Caudate nucleus (tissue), 63 donors: ENCODE measurements at places on chromosomes 1 and 21.

DNA sequence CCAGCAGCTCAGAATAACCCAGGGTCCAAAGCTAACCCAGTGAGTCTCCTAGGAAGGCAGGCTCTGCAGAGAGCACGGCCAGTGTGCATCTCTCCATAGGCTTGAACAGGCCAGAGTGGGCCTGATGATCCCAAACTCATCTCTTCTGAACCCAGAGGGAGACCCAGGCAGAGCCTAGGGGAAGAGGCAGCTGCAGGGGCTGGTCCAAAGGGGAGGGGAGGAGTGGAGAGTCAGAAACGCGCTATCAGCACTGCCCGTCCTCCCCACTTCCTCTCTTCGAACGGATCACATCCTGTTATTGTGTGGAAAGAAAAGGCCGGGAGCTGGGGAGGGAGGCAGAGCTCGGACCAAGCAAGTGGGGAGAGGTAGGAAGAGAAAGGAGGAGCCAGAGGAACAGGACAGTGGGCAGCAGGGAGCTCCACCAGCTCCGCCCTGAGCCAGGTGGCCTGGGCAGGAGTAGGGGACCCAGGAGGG is 20.2 kb downstream of the TAL1 start:
- DNase-seq: no peak

DNA sequence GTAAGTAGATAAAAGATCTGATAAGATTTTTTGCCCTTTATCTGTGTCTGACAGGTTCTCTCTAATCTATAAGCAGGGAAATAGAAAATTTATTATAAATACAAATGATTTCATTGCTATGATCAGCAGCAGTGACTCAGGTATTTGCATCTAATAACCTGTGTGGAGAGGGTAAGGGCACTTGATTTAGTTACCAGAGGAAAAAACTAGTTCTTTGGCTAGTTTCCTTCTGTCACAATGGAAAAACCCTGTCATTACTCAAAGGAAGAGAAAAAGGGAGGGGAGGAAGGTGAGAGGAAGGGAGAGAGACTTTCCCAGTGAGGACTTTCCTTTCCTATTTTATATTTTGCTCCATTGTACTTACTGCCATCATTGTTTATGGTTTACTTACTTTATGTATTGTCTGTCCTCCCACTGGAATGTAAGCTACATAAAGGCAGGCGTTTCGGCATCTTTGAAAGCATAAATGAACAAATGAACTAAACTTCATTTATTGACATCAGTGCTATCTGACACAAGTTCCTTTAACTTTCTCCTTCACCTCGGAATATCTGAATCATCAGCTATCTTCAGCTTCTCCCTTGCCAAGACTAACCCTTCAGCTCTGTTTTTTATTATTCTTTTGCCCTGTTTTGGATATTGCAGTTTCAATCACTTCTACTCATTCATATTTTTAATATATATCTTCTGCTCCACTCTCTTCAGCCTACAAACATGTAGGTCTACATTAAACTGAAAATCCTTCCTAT is 34.9 kb downstream of the WDR3 start:
- no peak for DNase-seq

- no peak for DNase-seq
These were observed 87.9 kb upstream of the LYST start for GRCh38 chr1:235954306-235955283.

GRCh38 chr1:9909234-9910046 is 629 bp downstream of the CTNNBIP1 start:
- no peak for DNase-seq

DNA sequence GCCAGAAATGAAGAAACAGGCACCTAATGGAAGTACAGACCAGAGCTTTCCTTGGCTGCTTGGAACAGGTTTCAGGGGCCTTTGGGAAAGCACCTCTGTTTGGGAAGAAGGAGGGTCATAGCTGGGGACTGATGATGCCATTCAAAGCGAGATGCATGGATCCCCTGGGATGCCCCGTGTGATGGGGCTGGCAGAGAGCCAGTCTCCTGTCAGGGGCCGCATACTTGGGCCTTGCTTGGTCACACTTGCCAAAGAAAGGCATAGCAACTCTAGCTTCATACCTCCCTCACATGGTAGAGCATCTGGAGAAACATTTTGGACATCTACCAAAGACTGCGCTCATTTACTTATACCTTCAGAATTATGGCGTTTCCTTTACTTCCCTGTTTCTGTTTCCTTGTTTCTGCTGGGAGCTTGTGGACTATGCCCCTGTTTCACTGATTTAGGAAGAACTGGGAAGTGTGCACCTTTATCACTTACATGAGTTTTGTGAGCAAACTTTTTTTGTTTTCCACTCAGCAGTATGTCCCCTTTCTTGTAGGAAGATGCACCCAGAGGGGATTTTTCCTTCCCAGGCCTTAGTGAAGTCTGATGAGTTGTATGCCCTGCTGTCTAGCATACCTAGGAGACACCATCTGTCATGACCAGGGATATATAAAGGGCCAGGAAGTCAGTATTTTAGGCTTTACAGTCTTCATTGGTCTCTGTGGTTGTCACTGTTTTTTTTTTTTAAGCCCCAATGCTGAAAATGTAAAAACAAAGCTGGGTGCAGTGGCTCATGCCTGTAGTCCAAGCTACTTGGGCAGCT is 19.8 kb upstream of the ST3GAL3 start:
- DNase-seq: no peak

DNA sequence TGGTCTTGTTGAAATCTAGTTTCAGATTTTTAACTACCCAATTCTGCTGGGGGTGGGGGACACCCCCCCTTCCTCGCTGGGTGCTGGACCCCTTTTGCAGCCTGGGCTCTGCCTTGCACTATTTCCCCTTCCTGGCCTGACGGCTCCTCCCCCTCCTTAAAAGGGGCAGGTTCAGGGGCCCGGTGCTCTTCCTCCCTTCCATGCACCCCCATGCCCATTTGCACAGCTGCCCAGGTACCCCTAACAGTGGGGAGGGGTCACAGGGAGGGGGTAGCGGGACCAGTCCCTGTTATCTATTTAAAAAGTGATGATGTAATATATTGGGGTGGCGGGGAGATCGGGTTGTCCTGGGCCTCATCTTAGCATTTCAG is 15.3 kb downstream of the ZBTB7B start:
- no peak for DNase-seq

GRCh38 chr1:48665708-48666407 is 110.8 kb downstream of the BEND5 start:
- no peak for DNase-seq

- DNase-seq: no peak
These were observed 186.9 kb upstream of the ADGRL2 start for GRCh38 chr1:81613803-81614202.

- no peak for DNase-seq
These were observed 7.5 kb downstream of the PCSK9 start for GRCh38 chr1:55046871-55047270.

- DNase-seq: no peak
These were observed 11.9 kb upstream of the TCP10L start for GRCh38 chr21:32597205-32597604.

DNA sequence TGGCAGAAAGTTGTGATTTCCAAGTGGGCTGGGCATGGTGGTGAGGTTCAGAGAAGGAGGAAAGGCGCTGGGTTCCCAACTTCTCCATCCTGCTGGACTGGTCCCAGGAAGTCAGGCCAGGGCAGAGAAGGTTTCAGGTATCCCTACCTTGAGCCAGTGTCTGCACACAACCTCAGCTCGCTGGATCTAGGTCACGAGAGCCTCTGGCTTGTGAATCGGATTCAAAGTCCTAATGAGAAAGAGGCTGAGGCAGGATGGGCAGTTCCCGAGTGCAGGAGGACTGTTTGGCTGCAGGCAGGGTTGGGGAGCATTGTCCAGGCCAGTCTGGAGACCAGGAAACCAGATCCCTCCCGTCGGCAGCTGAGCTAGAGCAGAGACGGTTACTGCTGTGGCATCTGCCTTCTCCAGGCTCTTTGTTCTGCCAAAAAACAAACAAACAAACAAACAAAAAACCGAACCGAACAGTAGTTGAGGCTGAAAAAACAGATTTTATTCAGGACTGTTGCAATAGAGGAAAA is 19.5 kb upstream of the IGSF21 start:
- no peak for DNase-seq

DNA sequence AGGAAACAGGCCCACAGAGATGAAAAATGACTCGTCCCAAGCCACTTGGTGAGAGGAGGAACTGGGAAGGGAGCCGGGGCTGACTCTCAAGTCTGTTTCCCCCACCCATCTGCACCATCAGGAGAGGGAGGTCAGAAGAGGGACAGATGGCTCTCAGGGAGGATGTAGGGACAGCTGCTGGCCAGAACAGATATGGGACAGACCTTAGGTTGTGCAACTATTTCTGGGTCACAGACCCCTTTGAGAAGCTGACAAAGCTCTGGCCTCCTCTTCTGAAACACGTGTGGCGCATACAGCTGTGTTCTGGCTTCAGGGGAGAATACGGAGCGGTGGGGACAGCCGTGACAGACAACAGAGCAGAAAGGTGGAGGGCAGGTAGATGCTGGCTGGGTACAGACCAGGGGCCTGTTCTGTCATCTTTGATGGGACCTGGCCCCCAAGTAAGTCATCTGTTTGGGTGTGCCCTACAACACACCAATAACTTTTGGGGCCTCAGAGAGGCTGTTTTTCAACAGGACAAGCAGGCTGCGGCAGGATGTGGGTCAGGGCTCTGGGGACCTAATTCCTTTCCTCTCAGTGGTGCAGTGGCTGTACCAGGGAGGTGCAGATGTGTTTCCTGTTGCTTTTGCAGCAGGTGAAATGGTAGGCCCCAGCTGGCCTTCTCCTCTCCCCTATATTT is 7.3 kb downstream of the SH3BGRL3 start:
- no peak for DNase-seq
